AG08395 (cell line): ENCODE measurements at places on chromosomes 3 and 15.

- no peak for DNase-seq
Measured at GRCh38 chr3:156378871-156379270, 176.0 kb downstream of the SSR3 start.

GRCh38 chr3:101509811-101510210 is 3.2 kb downstream of the SENP7 start:
- DNase-seq = no peak

- no peak for DNase-seq
Measured at GRCh38 chr15:40054855-40055575, 16.0 kb upstream of the SRP14 start.

- DNase-seq = no peak
Measured at GRCh38 chr3:5846261-5846660, 658.8 kb downstream of the EDEM1 start.

GRCh38 chr15:85616549-85617110 is 178.1 kb downstream of the KLHL25 start:
- DNase-seq = peak; percentile 21

- peak; percentile 68 for DNase-seq
Measured at GRCh38 chr3:111691293-111691909, 96.3 kb upstream of the ZBED2 start.

DNA sequence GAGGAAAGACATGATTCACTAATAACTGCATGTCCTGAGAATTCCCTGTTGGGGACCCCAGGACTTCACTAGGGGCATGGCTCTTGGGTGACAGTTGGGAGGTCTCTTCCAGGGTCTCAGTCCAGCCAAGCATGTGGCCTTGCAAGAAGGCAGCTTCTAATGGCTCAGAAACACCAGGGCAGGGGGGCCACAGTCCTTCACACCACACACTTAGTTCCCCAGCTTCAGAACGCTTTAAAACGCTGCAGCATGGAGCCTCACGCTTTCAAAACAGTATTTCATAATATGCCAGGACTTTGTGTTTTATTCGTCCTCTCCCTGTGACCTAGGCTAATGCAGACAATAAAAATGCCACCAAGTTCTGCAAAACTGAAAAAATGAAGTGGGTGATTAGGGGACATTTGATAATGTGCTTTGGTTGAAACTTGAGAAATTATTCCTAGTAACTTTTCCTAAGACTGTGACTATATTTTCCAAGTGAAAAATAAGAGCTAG is 48.4 kb upstream of the LIMD1 start:
- no peak for DNase-seq

- DNase-seq = no peak
Measured at GRCh38 chr3:11498646-11499045, 145.1 kb downstream of the VGLL4 start.

- DNase-seq = peak; percentile 86
Measured at GRCh38 chr3:30659270-30660130, 53.1 kb downstream of the TGFBR2 start.

- no peak for DNase-seq
Measured at GRCh38 chr3:10457560-10457959, 47.8 kb downstream of the ATP2B2 start.

- no peak for DNase-seq
Measured at GRCh38 chr3:194056731-194057415, 79.1 kb upstream of the HES1 start.

DNA sequence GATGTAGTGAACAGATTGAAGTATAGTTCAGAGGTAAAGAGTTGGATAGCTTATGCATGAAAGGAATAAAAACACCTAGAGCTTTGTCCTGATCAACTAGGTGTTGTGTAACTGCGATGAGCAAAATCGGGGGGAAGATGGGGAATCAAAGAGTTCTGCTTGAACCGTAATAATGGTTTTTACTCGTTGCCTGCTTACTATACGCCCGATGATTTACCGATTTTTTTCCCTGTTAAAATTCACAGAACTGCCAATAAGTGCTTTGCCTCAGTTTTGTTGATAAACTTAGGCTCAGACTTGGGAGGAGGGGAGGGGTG is 783 bp upstream of the DNAJB11 start:
- DNase-seq = no peak

DNA sequence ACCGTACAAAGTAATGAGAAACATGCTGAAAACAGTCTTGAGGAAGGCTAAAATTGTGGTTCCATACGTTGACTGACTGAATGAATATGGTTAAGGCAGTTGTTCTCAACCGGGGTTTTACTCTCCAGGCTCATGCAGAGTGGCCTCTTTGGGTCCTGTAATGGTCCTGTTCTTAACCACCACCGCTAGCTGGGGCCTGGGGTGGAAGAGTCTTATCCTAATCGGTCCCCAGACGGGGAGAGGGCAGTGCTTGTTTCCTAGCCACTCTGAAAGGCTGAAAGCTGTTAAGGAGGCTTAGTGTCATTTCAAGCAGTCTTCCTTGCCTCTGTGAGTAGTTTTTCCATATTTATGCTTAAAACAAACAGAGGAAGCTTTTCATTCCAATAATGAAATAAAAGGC is 32.0 kb downstream of the SELENOT start:
- no peak for DNase-seq

DNA sequence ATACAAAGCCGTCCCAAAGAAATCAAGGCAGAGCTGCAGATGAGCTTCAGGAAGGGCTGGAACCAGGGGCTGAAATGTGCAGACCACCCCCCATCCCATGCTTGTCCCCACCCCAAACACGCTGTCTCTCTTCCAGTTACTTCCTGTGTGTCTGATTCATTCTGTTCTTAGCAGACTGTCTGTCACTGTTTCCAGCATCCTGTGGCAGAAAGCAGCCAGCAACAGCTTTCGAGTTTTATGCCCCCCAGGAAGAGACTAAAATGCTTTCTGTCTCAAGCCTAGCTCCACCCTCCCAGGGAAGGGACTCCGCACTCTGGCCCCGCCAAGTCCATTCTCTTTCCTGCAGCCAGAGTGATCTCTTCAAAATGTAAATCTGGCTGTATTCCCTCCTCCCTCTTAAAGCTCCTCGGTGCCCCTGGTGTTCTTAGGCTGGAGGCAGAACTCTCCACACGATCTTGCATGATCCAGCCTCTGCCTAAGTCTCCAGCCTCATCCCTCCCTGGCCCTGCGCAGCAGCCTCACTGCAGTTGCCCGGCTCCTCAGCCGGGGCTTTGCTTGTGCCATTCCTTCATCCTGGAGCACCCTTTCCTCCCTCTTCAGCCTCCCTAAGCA is 41.5 kb downstream of the HRH1 start:
- DNase-seq = peak; percentile 46

- peak; percentile 53 for DNase-seq
Measured at GRCh38 chr15:31262901-31263671, 63.5 kb upstream of the KLF13 start.

DNA sequence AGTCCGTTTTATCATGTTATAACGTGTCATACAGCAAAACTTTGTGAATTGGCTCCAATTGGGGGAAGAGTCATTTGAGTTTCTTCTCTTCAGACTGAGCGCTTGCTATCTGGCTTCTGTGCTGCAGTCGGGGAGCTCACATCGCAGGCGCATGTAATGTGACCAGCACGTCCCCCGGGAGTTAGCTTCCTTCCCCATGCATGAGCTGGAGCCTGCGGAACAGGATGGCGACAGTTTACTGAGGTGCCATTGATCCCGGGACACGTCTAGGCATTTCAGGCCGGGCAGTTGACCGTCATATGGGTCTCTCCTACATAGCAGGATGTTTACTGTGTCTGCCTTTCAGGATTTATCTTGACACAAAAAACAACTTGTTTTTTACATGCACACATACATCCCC is 44.8 kb downstream of the CMTM8 start:
- no peak for DNase-seq

DNA sequence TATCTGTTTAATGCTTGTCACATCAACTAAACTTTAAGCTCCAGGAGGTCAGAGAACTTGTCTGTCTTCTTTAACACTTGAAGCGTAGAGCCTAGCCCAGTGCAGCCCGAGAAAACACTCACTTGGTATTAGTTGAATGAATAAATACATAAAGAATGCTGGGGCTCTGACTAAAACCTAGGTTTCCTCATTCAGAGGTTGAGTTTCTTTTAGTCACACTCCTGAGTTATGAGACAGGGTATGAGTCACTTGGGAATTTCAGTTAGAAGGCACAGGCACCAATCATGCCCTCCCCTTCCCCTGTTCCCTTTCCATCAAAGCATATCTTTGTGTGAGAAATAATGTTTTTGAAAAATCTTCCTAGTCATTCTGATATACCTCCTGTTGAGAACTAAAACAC is 589.8 kb upstream of the DPPA4 start:
- peak; percentile 91 for DNase-seq

DNA sequence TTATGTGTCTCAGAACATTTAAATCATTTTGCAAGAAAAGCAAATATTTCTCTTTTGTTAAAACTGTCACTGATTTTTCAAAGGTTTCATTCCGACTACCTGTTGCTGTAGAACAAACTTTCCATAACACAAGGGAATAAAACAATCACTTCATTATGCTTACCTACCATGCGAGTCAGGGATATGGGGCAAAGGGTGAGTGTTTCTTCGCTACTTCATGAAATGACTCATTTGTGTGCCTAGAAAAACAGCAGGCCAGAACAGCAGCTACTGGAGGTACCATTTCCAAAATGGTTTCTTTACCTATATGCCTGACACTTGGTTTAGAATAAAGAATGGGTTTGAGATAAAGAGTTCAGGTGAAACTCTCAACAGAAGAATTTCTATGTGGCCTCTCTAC is 712.5 kb downstream of the PLOD2 start:
- DNase-seq = no peak

DNA sequence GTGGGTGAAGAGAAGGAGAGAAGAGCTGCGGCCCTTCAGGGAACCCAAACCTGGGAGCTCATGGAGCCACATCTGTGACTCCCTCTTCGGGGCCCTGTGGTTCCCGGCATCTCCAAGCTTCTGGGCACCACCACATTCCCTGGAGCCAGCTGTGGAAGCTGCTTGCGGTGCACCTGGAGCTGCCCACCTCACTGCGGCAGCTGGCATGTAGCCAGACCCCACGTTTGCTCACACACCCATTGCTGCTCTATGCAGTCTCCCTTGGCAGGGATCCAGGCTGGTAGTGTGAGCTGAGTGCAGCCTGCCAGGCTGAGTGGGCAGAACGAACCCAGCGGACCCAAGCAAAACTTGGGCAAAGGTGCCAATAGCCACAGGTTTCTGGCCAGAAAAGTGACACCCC is 16.8 kb upstream of the PLA2G4E start:
- DNase-seq = no peak

GRCh38 chr15:63089260-63090043 is 32.2 kb upstream of the LACTB start:
- peak; percentile 91 for DNase-seq

DNA sequence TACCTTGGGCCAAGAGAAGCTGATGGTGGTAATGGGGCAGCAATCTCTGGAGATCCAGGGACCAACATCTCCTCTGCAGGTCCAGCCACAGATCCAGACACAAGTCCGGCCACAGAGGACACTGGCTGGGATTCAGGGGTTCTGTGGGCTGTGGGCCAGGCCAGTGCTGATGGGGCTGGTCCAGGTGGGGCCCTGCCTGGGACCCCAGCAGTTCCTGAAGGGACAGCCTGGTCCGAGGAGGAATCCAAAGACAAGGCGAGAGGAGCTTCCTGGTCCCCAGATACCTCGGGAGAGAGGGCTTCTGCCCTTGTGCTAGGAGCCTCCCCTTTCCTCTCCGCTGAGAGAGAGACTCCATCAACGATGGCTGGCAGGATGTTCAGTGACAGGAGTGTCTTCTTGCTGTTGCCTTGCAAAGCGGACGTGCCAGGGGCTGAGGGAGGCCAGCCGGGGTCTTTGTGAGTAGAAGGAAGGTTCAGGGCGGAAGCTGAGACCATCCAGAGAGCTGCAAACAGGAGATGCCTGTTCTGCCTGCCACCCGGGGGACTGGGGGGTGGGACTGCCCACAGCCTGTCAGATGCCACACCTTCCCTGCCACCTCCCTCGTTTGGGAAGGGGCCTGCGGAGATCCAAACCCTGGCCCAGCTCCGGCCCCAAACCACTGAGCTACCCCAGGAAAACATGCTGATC is 24.5 kb upstream of the GOLGA6C start:
- no peak for DNase-seq

DNA sequence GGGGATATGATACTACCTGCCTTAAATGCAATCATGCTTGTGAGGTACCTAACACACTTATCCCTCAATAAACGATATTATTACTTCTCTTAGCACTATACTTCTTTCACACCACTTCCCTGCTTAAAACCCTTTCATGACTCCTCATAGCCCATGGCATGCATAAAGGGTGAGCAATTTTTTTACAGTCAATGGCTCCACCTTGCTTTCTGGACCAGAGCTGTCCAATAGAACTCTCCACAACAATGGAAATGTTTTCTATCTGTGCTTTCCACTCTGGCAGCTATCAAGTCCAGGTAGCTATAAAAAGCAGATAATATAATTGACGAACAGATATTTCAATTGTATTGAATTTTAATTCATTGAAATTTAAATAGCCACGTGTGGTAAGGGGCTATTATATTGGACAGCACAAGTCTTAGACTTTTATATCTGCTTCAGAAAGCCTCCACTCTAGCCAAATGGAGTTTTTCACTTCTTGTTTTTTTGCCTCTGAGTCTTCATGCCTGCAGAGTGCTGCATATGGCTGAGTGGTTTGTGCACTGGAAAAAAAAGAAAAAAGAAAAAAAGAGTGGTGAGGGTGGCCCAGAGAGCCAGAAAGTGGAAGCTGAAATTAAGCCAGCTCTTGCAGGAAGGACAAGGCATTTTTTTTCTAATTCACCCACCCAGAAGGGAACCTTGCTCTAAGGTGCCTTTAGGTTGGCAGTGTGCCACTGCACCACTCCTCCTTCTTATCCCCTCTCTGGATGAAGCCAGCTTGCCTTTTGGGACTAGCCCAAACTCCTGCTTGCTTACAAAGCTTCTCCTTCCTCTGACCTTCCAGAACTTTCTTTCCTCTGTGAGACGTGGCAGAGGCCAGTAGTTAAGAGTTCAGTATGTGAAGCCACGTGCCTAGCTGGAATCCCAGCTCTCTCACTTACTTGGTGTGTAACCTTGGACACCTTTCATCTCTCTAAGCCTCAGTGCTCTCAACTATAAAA is 239.0 kb upstream of the LRTM1 start:
- no peak for DNase-seq

GRCh38 chr3:127597020-127597771 is 1.0 kb upstream of the MCM2 start:
- no peak for DNase-seq

- no peak for DNase-seq
Measured at GRCh38 chr3:12598890-12599289, 42.0 kb downstream of the MKRN2 start.

DNA sequence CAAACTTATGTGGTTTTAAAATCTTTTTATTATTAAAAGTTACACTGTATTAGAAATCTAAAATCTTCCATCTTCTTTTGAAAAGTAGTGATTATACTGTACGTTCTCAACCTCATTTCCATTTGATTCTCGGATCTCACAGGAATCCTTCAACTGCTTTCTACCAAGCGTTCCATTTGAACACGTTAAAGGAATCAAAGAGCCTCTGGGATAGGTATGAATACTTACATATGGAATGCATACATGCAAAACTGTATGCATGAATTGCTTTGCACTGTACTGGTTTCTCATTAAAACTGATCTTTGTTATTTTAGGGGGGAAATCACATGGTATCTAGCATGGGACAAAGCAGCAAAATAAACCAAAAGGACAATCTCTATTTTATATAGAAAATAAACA is 14.8 kb downstream of the TSC22D2 start:
- DNase-seq = no peak

GRCh38 chr3:119639494-119640350 is 20.7 kb downstream of the POPDC2 start:
- no peak for DNase-seq

GRCh38 chr15:75712668-75713337 is at the start of gene CSPG4:
TSS of gene CSPG4 (minus strand) at chr15:75712848. CDS start at chr15:75712755, 93 bp downstream.
- DNase-seq = peak; percentile 83
